ENCODE measurements at places on chromosomes 3 and 15.

DNA sequence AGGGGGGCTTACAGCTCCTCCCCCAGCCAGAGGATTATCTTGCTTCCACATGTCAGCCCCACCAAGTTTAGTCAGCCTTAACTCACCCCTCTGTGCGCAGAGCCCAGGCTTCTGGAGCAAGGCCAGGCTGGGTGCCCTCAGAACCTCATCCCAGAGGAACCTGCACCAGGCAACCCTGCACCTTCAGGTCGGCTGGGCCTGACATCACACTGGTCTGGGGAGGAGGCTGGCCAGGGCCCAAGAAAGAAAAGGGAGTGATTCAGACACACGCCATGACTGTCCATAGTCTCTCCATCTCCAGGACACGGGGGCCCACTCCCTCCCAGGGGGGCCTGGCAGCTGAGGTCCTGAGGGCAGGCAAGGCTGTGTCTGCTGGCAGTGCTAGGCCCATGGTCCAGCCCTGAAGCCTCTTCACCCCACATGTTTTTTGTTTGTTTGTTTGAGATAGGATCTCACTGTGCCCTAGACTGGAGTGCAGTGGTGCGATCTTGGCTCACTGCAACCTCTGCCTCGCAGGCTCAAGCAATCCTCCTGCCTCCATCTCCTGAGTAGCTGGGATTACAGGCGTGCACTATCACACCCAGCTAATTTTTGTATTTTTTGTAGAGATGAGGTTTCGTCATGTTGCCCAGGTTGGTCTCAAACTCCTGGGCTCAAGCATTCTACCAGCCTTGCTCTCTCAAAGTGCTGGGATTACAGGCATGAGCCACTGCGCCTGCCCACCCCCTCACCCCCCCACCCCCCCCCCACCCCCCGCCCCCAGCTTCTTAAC, 11.1 kb downstream of the TNK2 start:
- no peak for DNase-seq

DNA sequence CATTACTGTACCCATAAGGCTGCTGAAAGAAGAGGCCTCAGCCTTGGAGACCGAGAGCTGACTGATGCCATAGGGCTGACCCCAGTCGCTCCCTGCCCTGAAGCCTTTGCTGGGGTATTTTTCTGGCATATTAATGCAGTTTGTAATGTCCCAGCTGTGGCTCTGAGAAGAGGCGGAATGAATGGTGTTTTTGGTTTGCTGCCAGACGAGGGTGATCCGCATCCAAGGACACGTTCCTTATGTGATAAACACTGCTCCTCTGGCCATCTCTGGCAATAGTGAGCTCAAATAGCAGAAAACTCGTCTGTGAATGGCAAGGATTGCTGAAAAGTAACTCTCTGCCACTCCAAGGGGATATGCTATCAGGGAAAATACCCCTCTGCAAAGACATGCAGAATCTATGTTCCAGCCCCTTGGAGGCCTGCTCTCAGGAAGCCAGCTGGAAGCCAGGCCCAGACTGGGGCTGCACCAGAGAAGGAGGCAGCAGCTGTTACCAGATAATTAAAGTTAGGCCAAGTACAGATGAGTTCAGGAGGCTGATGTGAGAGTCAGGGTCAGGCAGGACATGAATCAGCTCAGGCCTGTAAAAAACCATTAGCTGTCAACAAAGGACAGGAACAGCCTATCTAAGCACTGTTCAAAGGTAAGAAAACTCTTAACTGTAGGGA, 28.9 kb upstream of the KLHL6 start:
- DNase-seq, result no peak

- no peak for DNase-seq
Measured at GRCh38 chr3:195035345-195036202, 235.4 kb downstream of the XXYLT1 start.

DNA sequence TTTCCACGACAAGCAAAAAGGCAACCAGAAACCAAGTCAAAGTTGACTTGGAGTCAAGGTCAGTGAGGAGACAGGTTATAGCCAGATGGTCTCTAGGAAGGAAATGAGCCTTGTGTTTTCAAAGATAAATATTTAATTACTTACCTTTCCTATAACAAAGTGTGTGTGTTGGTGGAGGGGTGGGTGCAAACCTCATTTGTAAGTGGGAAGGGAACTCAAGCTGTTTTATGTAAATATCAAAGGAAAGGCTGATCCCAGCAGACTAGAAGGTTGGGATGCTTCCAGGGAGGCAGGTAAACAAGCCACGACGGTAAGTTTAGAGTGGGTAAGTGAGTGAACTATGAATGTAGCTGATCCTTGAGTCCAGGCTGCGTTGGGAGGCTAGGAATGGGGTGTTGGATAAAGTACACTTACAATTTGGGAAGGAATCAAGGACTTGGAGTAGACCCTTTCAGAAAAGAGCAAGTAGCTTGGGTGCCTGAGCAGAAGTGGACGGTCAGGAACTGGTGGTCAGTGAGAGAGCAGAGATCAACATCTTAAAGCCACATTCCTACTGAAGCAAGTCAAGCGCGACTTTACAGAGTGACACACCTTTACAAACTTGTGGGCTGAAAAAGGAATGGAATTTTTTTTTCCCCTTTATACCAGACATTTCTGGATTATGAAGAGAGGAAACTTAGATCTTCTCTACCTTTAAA, 82.0 kb upstream of the TBL1XR1 start:
- no peak for DNase-seq

- DNase-seq, result no peak
Measured at GRCh38 chr3:150447631-150448465, 39.8 kb downstream of the TSC22D2 start.

DNA sequence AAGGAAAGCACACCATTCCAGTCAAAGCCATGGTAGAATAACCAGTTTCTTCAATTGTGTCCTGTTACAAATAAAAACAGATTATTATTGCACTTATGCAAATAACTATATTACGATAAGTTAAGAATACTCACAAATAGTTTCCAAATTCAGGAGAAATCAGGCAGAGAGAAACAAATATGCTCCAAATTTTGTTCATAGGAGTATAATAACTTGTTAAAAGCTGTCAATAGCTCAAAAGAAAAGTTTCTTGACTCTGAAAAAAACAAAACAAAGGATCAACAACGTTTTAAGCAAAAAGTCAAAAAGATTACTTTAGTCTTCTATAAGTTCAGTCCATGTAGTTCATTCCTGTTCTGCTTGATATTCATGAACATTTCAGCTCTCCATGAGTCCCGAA, 59.7 kb upstream of the BDH1 start:
- no peak for DNase-seq

DNA sequence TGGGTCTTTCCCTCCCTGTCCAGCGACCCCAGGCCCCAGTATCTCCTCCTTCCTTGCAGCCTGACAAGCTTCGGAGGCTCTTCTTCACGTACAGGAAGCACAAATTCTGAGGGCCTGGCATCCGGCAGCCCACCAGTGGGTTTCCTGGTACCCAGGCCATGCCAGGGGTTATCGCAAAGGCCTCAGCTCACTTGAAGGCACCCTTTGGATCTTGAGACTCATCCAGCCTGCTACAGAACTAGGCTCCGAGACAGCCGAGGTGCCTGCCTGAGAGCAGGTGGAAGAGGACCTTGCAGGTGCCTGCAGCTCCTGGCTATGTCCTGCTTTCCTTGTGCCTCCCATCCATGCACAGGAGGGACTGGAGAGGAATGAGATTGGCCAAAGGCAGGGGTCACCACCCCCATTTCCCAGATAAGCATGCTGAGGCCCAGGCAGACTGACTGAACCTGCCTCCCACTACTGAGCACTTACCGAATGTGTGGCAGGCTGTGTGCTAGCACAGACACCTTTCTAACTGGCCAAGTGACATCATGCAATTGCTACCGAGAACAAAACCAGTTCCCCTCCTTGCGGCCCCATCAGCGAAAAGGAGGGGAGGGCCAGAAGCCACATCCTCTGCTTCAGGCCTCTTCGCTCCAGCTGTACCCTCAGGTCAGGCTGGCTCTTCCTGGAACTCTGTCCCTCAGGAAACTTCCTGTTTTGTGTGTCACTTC, 11.2 kb downstream of the SH2D7 start:
- DNase-seq, result no peak

DNA sequence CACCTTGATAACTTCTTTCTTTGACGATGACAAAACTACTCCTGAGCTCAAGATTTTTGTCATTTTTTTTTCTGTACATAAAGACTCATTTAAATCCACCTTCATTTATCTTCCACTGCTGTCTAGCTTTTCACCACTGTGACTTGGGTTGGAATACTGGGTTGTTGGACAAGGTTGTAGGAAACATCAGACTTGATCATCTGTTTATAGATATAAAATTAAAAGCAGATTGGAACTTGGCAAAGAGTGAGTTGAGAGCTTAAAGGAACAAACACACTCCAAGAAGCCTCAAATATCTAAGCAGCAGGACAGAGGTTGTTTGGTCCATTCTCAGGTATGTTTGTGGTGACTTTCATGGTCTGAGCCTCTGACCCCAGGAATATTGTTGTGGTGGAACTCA, 141.7 kb upstream of the NDN start:
- DNase-seq, result no peak

GRCh38 chr3:184594371-184595001, 32.9 kb downstream of the EPHB3 start:
- DNase-seq, result no peak

- no peak for DNase-seq
Measured at GRCh38 chr3:63245726-63246241, 32.3 kb upstream of the SYNPR start.

- no peak for DNase-seq
Measured at GRCh38 chr3:33317963-33318709, 40.9 kb downstream of the FBXL2 start.

DNA sequence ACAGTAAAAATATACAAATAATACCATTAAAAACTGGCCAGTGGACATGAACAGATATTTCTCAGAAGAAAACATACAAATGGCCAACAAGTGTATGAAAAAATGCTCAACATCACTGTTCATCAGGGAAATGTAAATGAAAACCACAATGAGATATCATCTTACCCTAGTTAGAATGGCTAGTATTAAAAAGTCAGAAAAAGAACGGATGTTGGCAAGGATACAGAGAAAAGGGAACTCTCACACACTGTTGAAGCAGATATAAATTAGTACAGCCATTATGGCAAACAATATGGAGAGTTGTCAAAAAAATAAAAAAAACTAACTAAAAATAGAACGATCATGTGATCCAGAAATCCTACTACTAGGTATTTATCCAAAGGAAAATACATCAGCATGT, 222.7 kb upstream of the NAALADL2 start:
- DNase-seq, result no peak

- DNase-seq, result no peak
Measured at GRCh38 chr3:148408667-148409066, 289.0 kb upstream of the AGTR1 start.

DNA sequence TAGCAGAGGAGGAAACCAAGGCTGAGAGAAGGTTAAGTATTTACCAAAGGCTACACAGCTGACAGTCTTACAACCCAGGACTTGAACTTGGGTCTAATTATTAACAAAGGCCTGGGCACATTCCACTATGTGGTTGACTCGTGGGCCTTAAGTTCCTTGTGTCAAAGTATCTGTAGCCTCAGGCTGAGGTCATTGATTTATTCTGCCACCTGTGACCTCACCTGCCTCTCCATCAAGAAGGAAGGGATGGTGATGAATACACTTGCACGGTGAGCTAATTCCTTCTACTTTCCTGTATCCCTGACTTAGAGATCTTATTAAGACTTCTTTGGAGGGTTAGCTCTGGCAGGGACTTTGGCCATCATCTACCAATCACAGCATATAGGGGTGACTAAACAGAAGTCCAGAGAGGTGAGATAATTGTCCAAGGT, 19.9 kb upstream of the LRRC58 start:
- DNase-seq, result no peak

DNA sequence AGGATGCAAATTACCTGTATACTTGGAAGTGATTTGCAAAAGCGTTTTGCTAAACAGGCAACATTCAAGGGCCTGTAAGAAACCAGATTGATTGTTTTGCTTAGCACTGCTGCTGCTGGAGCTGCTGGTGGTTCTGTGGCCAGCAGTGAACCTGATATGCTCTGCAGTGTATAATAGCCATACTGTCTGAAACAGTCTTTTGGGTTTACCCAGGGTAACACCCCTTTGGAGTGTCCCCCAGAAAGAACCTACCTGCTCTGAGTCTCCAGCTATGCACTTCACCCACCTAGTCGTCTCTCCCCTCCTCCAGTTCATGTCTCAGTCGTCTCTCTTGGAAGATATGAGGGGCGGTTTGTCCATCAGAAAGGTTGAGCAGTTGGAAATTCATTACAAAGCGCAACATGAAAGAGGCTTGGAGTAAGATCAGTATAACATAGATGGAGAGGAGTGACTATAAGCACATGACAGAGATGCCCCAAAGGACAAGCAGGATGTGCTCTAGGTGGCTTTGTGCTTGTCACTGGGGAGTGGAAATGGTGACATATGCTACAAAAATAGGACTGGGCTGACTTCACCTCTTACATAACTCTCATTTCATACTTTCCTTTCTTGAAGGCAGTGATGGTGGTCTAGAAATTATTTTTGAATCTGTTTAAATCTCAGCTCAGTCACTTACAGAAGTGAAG, 3.8 kb downstream of the MKRN2 start:
- no peak for DNase-seq

DNA sequence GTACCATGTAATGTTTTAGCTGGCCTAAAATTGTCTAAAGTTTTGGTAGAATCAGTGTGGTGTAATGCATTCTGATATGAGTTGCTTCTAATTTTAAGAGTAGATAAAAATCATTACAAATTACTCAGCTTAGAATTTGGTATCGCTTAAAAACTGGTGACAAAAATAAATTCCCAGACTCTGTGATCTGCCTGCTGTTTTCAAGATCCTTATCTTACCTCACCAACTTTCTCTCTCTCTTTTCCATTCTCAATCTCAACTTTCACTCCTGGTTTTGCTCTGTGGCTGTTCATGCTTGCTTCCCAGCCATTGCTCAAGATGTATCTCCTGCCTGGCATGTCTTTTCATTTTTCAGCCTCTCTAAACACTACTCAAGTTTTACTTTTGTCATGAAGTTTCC, 45.7 kb downstream of the TCF12 start:
- DNase-seq, result no peak

- no peak for DNase-seq
Measured at GRCh38 chr3:43753741-43754715, 63.3 kb downstream of the ABHD5 start.

GRCh38 chr3:20773320-20773984, 587.4 kb upstream of the SGO1 start:
- no peak for DNase-seq

DNA sequence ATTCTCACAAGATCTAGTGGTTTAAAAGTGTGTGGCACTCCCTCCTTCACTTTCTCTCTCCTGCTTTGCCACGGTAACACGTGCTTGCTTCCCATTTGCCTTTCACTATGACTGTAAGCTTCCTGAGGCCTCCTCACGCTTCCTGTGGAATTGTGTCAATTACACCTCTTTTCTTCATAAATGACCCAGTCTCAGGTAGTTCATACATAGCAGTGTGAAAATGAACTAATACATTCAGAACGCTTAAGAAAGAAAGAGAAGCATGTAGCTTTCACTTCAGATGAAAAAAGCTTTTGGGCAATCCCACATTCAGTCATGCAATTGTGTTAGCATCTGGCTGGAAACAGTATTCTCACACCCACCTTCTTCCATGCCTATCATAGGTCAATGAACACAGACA, 24.4 kb downstream of the P3H2 start:
- no peak for DNase-seq

DNA sequence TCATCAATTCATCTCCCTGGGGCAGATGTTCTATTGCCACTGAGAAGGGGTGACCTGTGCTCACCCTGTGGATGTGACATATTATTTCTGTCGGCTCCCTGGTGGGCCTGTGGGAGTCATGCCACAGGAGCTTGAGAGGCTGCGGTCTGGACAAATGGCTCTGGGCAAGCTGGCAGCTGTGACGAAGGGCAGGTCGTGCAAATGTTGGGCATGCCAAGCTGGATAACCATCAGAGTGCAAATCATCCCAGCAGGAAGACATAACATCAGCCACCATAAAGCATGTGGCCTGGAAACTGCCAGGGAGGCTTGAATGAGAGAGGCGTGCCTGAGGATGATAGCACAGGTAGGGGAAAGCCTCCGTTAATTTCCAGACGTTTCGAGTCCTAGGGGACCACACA, 45.3 kb upstream of the FAM3D start:
- DNase-seq, result no peak
